Stimulated activated CD8-positive, alpha-beta memory T cell treated with anti-CD3 and anti-CD28 coated beads, Interleukin-4, amount 100 ng/mL, for 1 hour (primary cell): ENCODE measurements at places on chromosomes 5 and 9.

DNA sequence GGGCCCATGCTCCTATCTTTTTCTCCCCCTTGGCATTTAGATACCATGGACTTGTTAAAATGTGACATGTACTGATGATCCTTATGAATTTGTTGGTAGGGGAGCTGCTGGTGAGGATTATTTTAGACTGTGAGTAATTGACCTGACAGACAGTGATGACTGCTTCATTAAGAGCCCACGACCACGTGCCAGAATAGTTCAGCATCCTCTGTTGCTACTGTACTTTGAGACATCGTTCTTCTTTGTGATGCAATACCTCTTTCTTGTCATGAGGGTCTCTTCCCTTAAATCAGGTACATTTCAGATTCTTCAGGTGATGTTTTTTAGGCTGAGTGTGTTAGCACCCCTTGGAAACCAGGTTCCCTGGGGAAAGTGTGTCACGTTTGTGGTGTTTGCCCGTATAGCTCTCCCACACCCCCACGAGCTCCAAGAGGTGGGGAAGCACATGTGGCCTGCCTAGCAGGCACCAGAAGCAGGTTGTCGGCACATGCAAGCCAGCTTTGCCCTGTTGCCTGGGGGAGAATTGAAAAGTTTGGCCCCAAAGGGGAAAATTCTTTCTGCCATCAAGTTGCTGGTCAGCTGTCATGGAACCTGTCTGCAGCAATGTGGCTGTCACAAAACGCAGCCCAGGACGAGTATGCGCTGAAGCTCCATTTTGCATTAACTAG is 25.1 kb downstream of the QRFP start:
- DNase-seq, result no peak

DNA sequence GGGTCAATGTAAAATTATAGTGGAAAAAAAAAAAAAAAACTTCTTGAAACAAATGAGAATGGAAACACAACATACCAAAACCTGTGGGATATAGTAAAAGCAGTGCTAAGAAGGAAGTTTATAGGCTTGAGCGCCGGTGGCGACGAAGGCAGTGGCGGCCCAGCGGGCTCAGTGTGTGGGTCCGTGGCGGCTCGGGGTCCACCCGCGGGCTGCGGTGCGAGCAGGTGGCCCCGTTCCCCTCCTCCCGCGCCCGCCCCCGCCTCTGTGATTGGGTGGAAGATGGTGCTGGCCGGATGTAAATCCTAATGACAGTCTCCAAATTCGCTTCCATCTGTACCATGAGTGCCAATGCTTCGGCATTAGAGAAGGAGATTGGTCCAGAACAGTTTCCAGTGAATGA is 57.5 kb upstream of the TLX3 start:
- no peak for DNase-seq

GRCh38 chr9:13113751-13114150 is 165.7 kb downstream of the MPDZ start:
- DNase-seq, result no peak

DNA sequence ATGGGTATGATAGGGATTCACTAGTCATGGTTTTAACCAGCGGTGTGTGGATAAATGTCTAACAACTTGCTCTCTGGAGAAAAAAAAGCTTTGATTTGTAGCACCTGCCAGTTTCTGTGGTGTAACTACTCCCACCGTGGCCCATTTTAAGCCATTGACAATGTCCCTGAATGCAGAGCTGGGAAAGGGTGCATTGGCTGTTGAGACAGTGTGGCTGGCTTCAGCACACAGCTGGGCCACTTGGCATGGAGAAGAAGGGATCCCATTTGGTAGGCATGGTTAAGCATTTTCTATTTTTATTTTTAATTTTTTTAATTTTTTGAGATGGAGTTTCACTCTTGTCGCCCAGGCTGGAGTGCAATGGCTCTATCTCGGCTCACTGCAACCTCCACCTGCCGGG is 31.5 kb upstream of the SYNPO start:
- no peak for DNase-seq

DNA sequence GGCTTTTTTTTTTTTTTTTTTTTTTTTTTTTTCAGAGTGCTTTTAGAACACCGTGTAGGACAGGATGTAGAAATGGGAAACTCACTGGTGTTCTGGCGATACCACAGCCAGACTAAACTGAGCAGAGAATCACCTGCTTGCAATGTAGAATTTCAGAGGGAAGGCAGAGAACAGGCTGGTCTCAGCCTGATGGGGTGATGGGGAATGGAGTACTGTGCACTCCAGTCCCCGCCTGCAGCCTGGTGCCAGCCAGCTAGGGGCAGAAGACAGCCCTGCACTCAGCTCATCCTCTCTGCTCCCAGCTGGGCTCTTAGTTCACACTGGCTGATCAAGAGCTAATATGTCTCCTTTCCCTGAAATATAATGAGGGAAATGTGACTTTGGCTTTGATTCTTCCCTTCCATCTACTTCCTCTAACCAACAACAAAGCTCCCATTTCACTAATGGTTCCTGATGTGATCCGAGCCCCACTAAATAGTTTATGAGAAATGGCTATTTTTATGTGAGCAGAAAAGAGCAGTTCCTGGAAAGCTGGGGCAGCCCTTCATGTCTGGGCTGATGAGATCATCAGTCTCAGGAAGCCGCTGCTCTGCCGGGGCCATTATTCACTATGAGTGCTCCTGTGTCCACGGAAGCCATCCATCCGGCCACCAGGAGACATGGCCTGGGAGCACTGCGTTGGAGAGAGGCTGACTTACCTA is 209.7 kb downstream of the GADD45G start:
- no peak for DNase-seq

- DNase-seq, result no peak
Measured at GRCh38 chr9:35566417-35566816, 38.6 kb upstream of the TESK1 start.

DNA sequence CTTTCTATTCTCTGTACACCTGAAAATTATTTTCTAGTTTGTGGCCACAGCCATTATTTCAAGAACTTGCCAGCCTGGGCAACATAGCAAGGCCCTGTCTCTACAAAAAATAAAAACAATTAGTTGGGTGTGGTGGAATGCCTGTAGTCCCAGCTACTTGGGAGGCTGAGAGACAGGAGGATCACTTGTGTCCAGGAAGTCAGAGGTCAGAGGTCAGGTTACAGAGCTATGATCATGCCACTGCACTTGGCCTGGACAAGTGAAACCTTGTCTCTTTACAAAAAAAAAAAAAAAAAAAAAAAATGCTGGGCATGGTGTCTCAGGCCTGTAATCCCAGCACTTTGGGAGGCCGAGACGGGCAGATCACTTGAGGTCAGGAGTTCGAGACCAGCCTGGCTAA is 58.3 kb downstream of the HMGCR start:
- no peak for DNase-seq

GRCh38 chr5:68232277-68232676 is 16.7 kb downstream of the PIK3R1 start:
- no peak for DNase-seq
